ENCODE measurements at places on chromosomes 7 and 10.

- DNase-seq, result no peak
These were observed 15.5 kb downstream of the BAG3 start for GRCh38 chr10:119666709-119667004.

- DNase-seq, result peak; percentile 27
These were observed 951.6 kb downstream of the ANKRD7 start for GRCh38 chr7:119175911-119176627.

- no peak for DNase-seq
These were observed 15.5 kb downstream of the LOXL4 start for GRCh38 chr10:98252464-98252863.

DNA sequence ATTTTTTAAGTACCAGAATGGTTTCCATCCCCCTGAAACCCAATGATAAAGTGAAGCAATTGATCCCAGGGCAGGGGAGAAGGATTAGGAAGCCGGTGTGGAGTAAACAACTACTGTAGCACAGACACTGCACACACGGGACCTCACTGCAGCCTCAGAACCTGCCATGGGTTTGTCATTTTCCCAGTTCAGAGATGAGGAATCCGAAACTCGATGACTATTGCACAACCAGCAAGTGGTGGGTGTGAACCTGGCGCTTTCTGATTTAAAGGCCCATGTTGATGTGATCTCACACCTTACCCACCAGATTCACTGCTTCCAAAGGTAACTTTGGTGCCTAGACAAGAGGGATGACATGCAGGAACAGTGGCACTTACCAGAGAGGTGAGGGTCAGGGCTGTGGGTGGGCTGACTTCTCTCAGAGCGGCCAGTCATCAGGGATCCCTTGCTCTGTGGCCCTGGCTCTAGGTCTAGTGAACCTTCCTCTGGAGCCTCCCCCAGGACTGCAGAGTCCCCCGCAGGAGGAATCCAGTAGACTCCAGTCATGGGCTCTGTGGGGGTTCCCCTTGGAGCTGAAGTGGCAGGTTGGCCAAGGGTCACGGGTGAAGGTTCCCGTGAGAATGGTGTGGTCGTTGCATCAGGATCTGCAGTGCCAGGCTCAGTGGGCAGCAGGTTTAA, 62.8 kb downstream of the PKD1L1 start:
- peak; percentile 63 for DNase-seq

DNA sequence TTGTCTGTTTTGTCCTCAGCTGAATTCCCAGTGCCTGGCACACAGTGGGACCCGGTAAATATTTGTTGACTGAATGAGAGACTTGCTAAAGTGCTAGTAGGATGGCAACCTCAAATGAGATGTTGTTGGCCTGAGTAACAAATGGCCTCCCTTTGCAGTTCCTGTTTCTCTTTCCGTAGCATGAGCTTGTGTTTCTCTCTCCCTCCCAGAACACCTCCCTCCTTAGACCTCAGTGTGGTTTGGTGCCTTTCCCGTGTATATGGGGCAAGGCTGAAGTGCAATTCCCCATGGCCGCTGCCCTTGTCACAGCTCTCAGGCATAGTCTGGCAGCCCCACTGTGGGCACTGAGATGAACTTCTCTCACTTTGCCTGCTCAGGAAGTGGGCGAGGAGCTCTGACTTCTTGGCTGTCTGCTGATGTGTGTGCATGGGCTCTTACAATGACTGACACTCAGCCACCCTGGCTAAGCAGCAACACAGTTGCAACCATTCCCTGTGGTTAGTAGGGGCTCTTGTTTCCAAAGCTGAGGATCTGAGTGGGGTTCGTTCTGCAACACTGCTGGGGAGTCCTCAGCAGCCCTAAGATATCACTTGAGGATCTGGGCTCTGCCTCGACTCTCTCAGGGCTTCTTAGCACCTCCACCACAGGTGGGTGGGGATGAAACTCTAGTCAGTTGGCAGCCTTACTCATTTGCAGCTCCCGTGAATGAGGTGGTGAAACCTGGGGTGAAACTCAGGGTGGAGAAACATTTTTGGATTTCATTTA, 136.1 kb downstream of the ICA1 start:
- DNase-seq, result peak; percentile 89

GRCh38 chr7:149598721-149599308, 101.2 kb upstream of the ZNF746 start:
- DNase-seq, result peak; percentile 66

DNA sequence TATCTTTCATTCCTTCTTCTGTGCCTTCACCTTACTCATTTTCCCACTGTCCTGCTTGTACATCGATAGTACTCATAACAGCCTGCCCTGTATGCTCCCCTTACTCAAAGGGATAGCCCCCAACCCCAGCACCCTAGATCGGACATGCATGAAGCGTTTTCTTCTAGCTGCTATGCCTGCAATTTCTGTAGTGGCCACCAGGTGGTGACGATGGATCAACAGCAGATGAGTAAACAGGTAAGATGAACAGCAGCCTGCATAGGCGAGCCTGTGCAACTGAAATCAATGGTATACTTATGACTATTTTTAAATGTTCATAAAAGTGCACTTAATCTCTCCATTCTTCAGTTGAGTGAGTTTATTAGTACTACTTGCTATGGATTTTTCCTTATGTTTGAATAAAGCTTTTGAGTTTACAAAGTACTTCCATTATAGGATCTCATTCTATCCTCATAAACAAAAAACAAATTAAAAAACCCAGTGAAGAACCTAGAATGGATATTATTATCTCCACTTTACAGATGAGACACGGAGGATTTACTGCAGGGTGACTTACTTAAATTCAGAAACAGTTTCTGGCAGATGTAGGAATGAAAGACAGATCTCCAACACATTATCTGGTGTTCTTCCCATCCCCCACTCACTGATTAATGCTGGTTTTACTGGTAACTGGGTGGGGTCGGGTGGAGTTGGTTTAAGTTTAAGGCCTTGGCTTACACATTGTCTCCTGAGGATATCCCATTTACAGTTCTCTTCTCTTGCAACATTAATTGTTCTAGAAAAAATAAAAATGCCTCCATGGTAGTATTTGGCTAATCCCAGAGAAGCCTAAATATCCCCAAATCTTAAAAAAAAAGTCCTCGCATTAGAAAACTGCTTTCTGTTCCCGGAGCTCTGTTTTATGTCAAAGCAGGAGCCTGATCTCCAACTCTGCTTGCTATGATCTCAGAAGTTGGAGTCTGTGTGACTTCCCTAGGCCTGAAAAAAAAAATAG, 222.1 kb downstream of the GLI3 start:
- DNase-seq, result peak; percentile 50

DNA sequence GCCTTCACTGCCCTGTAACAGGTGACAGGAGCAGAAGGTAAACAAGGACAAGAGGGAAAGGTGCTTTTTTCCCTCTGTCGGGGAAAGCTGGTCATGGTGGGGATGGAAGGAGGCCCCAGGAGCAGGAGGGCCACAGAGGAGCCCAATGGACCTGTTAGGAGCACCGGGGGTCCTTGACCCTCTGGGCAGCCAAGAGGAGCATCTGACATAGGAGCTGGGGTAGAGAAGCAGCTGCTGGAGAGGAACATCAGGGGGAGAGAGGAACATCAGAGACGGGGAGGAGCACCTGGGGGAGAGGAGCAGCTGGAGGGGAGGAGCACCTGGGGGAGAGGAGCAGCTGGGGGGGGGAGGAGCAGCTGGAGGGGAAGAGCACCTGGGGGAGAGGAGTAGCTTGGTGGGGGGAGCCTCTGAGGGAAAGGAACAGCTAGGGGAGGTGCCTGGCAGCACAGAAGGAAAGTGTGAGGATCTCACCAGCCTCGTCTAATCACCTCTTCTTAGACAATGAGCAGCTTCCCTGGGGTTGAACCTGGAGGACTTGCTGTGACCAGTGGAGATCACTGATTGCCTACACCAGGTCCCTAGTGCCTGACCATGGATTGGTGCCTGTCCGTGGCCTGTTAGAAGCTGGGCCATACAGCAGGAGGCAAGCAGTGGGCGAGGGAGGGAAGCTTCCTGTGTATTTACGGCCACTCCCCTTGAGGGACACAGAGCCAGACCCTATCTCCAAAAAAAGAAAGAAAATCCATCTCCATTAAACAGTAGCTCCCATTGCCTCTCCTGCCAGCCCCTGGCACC, 37.6 kb downstream of the JAKMIP3 start:
- no peak for DNase-seq

- DNase-seq, result no peak
These were observed 25.5 kb downstream of the C1GALT1 start for GRCh38 chr7:7207876-7208275.

GRCh38 chr7:73984481-73985205, 43.3 kb upstream of the ELN start:
- no peak for DNase-seq

- DNase-seq, result no peak
These were observed 1292.0 kb downstream of the XPNPEP1 start for GRCh38 chr10:108631332-108631731.

GRCh38 chr7:38168890-38169570, 9.0 kb upstream of the STARD3NL start:
- DNase-seq, result no peak

GRCh38 chr7:133290676-133291333, 37.9 kb downstream of the EXOC4 start:
- DNase-seq, result peak; percentile 34

GRCh38 chr7:598899-599298, 79.3 kb upstream of the PDGFA start:
- no peak for DNase-seq

- no peak for DNase-seq
These were observed 638.1 kb upstream of the POT1 start for GRCh38 chr7:125567686-125568085.

DNA sequence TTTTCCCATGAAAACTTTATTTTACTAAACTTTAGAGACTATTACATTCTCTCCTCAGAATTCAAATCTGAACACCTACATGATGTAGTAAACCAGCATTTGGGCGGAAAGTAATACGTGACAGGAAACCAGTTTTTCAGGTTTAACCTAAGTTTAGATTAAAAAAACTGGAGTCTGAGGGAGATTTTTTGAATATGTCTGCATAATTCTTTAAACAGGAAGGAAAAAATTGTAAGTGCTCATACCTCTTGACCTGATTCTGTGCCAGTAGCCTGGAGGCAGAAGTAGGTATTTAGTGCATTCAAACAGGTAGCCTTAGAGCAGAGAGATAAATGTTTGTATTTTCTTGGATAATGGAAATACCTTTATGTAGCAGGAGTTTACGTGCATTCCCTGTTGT, 224.3 kb downstream of the MDFIC start:
- no peak for DNase-seq

- DNase-seq, result no peak
These were observed 3.2 kb downstream of the PTPRN2 start for GRCh38 chr7:158584407-158584806.

DNA sequence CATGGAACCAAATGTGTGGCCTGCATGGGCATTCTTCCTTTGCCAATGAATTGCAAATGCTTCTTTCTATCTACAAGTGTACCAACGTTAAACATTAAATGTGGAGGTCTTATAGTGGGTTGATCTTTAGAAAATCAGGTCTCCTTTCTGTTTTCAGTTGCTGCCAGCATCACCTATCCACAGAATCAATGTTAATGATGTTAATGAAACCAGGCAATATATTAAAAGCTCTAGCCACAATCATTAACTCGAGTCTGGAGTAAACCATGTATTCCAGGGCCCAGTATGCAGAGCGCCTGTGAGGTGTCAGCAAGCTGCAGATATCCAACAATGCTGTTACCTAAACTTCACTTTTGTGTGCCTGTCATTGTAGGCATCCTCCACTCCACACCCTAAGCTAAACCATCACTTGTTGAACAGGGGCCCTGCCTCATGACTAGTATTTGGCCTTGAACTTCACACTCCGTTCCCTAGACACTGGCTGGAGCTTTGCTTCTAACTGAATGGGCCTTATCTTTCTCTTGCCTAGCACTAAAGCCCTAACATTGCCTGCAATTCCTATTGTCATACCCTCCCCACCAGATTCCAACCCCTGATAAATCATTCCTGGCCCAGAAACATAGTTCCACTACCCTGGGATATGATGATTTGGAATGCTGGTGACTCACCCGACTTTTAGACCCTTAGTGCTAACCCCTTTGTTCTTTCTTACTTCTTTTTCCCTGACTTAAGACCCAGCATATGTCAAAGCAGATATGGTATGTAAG, 24.3 kb upstream of the ITGB8 start:
- no peak for DNase-seq

- DNase-seq, result no peak
These were observed 403.7 kb downstream of the GALNT17 start for GRCh38 chr7:71535616-71536015.

DNA sequence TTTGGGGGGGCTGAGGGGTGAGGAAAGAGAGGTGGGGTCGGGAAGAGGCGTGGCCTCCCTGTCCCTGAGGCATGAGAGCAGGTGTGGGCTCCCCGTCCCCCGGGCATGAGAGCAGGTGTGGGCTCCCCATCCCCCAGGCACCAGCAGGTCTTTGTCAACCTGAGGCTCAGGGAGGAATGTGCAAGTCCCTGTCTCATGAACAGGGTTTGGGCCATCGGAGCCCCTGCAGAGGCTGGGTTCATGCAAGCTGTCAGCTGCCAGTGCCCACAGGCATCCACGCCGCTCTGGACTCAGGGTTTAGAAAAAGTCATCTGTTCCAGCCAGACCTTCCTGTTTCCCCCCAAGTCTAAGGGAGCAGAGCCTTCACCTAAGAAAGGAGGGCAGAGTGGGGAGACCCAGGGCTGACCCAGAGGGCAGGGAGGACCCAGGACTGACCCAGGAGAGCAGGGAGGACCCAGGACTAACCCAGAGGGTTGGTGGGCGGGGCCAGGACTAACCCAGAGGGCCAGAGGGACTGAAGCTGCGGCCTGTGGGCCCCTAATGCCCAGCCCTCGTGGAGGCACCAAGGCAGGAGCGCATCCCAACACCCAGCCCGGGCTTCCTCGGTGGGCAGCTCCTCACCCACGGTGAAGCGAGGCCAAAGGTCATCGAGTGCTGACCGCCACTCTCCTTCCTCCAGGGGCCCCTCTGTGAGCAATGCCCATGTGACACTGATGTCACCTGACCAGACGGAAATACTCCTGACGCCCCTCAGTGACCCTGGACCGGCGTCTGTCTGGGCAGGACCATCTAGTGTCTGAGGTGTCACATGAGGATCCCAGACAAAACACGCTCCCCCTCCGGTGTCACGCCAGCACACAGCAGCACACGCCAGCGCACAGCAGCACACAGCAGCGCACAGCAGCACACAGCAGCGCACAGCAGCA, 28.9 kb upstream of the GPR146 start:
- no peak for DNase-seq

DNA sequence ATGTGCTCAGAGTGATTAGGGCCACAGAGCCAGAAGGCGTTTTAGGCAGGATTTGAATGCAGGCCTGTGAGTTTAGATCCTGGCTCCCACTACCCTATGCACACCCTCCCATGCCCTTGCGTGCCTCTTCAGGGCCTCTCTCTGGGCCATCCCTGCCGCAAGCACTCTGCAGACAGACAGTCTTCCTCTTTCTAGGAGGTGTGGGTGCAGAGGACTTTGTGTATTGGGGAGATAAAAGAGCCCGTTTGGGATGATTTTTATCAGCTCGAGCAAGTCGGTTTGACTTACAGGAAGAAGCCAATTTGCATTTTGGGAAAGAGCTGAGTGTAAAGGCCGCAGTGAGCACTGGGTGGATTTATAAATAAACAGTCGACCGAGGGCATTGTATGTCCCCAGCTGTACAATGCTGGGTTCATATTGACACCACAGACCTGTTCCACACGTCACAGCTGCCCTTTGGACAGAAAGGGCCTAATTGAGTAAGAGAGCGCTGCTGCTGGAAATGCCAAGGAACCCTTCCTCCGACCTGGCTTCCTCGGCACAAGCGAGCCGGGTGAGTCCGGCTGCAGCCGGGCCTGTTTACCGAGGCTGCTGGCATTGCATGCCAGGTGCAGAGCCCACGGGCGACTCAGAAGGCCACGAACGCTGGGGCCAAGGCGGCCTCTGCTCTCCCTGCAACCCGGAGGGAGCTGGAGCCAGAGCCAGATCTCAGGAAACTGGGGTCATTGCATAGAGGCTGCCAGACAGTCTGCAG, 25.1 kb downstream of the ZMIZ1 start:
- DNase-seq, result no peak

- DNase-seq, result no peak
These were observed 24.7 kb upstream of the MSMB start for GRCh38 chr10:46070749-46071148.
